EH (cell line): ENCODE measurements at places on chromosomes 16 and 17.

- no peak for DNase-seq
These were observed 9.0 kb downstream of the NLRC5 start for GRCh38 chr16:56998352-56998751.

DNA sequence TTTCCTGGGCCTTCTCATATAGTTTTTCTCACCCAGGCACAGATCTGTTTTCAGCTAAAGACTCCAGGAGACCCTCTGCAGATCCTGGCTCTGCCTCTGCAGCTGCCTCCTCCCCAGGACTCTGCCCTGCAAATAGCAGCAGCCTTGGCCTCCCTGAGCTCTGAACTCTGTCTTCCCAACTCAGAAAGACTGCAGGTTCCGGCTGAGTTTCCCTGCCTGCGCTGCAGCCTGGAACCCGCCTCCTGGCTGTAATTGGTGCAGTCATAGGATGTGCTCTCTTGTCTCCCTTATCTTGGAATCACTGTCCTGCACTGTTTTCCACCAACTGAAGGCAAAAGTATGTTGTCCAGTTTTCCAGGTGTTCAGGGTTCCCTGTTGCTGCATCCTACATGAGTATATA is 14.3 kb upstream of the DNASE1 start:
- no peak for DNase-seq

DNA sequence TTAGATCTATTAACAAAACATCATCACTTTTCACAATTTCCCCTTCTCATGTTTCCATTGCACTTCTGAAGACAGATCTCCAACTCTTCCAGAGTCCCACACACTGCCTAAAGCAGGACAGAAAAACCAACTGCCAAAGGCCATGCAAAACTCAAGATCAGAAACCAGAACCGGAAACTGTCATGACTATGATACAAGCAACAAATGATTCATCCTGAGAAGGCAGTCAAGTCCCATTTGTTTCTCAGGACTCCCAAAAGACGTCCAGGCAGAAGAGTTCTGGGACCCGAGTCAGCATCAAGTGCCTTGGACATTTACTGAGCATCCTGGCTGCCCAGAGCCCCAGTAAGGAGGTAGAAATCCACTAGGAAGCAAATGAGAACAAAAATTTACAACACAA is 38.8 kb downstream of the ERN1 start:
- peak; percentile 50 for DNase-seq

DNA sequence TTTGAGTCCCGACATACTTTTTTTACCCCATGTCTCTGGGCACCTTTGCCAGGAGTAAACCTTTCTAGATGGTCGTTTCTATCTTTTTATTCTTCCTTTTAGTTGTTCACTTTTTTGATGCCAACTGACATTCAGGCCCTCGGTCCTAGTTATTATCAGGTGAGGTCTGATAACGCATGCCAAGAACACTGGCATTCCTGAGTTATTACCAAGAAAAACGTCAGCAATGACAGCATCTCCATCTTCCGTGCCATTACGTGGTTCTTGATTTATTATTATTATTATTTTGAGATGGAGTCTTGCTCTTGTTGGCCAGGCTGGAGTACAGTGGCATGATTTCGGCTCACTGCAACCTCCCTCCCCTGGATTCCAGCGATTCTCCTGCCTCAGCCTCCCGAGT is 21.4 kb downstream of the HASPIN start:
- DNase-seq, result no peak

GRCh38 chr17:51166987-51167931 is 1.0 kb downstream of the NME2 start:
- peak; percentile 56 for DNase-seq

DNA sequence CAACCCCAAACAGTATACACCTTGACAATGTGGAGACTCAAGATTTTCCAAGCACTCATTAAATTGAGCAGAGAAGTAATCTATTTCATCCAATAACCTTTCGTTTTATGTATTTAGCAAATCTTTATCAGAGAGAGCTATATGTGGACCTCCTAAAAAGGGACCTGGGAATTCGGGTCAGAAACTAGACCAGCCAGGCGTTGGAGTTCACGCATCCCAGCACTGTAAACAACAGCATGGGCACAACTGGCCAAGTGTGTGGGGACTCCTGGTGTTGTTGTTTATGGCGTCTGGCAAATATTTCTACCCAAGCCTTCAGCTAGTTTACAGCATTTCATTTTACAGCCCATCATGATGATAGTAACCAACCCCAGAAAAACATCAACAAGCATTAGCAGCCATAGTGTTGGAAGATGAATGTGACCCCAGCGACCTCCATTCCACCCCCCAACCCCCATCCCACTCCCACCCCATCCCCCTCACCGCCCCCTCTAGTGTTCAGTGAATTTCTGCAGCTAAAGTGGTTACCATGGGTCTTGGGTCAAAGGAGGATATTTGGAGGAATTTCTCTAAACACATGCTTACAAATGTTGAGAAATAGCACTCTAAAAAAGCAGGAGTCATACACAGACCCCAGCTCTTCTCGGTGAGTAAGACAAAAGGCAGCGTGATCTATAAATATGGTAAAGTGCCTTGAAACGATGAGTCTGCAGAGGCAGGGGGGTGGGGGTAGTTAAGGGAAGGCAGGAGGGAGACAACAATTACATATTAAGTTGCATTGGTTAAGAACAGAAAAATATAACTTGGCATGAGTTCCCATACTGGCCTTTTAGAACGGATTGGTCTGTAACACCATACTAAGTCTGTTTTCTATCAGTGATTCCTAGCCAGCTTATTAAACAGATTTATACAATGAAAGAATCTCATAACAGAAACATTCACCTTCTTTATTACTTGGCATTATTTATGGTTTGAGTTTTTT is 91.4 kb upstream of the TBX2 start:
- peak; percentile 99 for DNase-seq

- no peak for DNase-seq
These were observed 3.0 kb downstream of the KARS1 start for GRCh38 chr16:75644240-75645012.

DNA sequence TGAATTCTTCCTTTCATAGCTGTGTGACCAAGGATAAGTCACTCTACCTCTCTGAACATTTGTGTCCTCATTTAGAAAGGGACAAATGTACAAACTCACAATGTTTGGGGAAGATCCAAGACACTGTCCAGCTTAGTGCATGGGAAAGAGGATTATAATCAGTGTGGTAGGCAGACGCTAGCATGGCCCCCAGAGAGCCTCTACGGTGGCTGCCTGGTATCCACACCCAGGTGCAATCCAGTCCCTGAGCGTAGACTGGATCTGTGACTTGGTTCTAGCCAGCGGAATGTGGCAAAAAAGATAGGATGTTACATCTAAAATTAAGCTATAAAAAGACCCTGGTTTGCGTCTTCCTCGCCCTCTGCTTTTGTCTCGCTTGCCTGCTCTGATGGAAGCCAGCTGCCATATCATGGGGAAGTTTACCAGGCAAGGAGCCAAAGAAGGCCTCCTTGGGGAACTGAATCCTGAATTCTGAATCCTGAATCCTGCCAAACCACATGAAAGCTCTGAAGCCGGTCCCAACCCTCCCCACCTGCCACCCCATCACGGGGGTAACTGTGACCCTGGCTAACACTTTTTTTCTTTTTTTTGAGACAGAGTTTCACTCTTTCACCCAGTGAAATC is 51.7 kb downstream of the PLXDC1 start:
- DNase-seq, result no peak

GRCh38 chr17:35796942-35797341 is 1.5 kb upstream of the MMP28 start:
- DNase-seq, result no peak

- DNase-seq, result peak; percentile 88
These were observed 50.9 kb upstream of the TEKT3 start for GRCh38 chr17:15392326-15392741.

- peak; percentile 83 for DNase-seq
These were observed 20.6 kb downstream of the CYB561 start for GRCh38 chr17:63425483-63425882.

DNA sequence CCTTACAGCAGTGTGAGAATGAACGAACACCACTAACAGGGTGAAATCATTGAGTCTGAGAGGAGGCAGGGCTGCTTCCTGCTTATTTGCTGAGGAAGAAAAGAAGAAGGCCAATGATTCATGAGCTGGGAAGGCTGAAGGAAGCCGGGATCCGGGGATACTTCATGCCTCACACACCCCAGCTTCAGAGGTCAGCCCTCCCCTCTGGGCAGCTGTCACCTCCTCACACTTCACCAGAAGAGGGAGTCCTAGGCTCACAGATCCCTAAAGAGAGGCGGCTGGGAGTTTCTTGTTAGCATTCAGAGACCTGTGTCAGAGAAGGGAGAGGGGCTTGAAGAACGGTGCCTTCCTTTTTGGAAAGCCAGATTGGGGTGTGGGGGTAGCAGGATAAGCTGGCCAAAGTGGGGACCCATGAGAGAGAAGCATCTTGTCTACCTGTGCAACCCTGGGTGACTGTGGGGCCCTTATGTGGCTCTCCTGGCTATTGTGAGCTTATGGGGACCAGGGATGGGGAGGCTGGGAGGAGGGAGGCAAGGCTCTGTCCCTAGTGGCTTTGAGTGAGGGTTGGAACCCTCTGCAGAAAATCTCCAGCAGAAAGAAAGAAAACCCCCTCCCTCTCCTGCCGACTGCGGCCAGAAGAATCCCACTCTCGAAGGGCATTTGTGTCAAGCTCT is 94.6 kb downstream of the RGS9 start:
- DNase-seq, result peak; percentile 95

- no peak for DNase-seq
These were observed 484.3 kb upstream of the EEF2KMT start for GRCh38 chr16:5581908-5582307.

DNA sequence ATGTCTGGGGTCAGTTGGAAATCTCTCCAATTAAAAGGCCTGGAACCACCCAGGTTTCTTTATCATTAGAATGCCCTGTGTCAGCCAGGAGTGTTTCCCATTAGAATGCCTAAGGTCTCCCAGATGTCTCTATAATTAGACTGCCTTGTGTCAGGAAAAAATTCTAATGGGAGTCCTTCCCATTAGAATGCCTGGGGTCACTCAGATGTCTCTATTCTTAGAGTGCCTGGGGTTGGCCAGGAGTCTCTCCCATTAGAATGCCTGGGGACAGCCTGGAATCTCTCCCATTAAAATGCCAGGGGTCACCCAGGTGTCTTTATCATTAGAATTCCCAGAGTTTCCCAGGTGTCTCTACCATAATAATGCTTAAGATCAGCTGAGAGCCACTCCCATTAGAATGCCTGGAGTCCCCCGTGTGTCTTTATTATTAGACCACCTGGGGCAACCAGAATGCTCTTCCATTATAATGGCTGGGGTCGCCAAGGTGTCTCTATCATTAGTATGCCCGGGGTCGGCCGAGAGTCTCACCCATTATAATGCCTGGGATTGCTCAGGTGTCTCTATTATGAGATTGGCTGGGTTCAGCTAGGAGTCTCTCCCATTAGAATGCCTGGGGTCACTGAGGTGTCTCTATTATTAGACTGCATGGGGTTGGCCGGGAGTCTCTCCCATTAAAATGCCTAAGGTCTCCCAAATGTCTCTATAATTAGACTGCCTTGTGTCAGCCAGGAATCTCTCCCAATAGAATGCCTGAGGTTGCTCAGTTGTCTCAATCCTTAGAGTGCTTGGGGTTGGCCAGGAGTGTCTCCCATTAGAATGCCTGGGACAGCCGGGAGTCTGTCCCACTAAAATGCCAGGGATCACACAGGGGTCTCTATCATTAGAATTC is 2254.6 kb downstream of the TP53TG3F start:
- no peak for DNase-seq

GRCh38 chr16:79821911-79822310 is 221.4 kb upstream of the MAF start:
- no peak for DNase-seq

GRCh38 chr16:57245472-57246113 is 534 bp downstream of the ARL2BP start:
- DNase-seq, result no peak

GRCh38 chr17:27342059-27342458 is 48.1 kb downstream of the WSB1 start:
- DNase-seq, result no peak
